ENCODE measurements at places on chromosomes 1 and 21.

DNA sequence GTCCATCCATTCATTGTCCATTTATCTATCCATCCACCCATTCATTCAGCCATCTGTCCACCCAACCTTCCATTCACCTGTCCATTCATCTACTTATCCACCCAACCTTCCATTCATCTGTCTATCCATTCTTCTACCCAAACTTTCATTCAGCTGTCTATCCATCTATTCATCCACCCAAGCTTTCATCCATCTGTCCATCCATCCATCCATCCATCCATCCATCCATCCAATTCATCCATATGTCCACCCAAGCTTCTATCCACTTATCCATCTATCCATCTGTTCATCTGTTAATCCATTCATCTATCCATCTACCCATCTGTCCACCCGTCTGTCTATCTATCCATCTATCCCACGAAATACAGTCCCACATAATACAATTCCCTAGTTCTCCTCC, 21.6 kb upstream of the MAN1C1 start:
- DNase-seq: no peak

GRCh38 chr1:245489838-245490237, 335.1 kb downstream of the KIF26B start:
- no peak for DNase-seq

DNA sequence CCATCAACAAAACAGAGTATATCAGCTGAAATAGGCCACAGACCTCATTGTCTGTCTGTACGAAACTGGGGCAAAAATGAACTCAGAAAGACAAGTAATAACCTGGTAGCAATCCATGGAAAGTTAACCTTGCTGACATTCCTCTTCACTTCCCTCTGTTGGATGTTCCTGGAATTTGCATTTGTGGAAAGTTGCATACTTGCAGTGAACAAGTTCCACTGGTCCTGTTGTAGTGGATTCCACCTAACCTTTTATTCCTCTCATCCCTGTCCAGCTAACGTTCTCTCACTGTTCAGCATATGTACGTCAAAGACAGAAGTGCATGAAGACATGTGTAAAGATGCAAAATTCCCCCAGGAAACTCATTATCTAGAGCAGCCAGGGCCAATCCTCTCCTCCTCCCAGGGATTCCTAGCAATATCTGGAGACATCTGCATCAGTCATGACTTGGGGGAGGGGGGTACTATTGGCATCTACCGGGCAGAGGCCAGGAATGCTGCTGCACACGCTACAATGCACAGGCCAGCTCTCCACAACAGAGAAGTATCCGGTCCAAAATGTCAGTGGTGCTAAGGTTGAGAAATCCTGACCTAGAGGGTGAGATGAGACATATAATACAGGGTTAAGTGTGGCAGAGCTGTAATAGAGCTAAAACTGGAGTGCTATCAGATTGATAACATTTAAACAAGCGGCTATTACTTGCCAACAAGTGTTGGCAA, 8.2 kb downstream of the LPAR3 start:
- no peak for DNase-seq

DNA sequence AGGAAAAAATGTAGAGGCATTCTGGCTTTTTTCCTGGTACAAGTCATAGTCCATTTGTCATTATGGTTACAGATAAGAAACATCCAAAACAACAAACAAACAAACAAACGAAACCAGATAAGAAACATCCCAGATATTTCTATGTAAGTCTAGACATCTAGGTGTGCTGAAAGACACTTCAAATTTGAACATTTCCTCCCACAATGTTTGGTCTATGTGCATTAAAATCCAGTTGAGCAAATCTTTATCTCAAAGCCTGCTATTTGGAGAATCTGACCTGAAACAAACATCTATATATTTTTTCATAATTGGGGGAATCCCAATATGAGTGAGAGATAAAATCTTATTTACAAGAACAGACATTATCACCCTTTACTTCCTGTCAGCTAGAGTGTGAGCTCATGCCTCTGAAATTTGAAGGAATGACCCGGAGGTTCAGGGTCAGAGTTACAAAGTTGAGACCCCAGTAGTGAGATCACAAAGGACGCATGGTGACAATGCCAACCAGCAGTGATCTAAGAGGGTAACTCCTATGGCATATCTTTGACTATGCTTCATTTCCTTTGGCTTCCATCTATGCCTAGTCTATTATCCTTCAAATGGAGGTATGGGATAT, 182.9 kb upstream of the ATP1B1 start:
- no peak for DNase-seq

DNA sequence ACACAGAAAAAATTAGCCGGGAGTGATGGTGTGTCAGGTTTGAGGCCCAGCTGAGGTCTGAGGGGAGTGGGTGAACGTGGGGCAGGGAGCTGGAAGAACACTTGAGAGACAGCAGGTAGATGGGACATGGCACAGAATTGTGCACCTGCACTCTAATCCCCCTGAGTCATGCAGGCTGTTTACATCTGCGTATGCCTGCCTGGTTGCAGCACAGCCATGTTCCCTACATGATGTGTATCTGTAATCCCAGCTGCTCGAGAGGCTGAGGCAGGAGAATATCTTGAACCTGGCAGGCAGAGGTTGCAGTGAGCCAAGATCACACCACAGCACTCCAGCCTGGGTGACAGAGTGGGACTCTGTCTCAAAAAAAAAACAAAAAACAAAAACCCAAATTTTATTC, 44.8 kb downstream of the ATP5PO start:
- DNase-seq: no peak

GRCh38 chr1:207164086-207164485, 60.1 kb downstream of the C4BPA start:
- DNase-seq: no peak

- no peak for DNase-seq
These were observed 339.2 kb upstream of the KAZN start for GRCh38 chr1:14259191-14259757.

DNA sequence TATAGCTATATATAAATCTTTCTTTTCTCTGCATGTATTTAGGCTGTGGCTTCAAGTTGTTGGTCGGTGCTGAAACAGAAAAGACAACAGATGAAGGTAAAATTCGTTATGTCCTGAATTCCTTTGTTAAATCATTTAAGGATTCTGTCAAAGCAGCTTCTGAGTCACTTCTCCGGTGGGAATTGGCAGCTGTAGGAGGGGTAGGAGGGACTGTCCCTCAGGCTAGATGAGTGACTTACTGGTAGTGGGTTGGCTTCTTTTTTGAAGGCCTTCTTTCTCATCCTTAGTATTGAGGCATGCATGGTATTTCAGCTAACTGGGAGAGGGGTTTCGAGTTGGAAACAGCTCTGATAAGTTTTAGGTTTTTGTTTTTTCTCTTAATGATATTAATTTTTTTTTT, 22.1 kb upstream of the NEXN start:
- no peak for DNase-seq

DNA sequence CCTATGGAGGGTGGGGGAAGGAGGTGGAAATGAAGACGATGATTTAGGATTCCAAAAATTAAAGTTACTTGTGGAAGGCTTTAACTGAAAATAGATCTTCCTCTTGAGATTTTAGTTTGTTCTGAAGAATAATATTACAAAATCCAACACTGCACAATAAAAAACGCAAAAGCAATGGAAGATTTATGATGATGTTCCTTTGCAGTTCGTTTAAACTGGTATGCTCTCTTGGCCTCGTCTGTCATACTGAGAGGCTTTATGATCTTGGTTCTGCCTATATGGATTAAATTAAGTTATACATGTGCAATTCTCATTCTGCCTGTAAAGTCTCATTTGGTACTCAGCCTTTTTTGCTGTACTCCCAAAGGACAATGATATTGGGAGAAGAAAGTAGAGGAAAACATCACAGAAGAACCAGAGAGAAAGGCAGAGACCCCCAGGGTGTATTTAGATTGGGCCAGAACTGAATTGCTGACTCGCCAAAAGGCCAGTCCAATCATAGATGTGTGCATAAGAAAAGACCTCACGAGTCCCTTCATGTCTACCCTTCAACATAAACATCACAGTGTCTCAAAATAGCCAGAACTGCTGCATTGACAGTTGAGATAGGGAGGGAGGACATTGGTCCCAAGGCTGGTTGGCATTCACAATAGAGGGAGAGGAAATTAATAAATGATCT, 188.6 kb downstream of the GREM2 start:
- no peak for DNase-seq

GRCh38 chr1:15012822-15013221, 140.7 kb upstream of the TMEM51 start:
- no peak for DNase-seq

DNA sequence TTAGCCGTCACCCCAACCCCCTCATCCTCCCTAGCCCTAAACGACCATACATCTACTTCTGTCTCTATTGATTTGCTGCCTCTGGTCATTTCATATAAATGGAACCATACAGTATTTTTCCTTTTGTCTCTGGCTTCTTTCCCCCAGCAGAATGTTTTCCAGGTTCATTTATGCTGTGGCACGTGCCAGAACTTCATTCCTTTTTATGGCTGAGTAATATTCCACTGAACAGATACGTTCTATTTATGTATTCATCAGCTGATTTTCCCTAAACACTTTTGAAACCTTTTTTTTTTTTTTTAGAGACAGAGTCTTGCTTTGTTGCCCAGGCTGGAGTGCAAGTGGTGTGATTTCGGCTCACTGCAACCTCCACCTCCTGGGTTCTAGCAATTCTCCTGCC, 181.1 kb downstream of the CAMTA1 start:
- DNase-seq: no peak

DNA sequence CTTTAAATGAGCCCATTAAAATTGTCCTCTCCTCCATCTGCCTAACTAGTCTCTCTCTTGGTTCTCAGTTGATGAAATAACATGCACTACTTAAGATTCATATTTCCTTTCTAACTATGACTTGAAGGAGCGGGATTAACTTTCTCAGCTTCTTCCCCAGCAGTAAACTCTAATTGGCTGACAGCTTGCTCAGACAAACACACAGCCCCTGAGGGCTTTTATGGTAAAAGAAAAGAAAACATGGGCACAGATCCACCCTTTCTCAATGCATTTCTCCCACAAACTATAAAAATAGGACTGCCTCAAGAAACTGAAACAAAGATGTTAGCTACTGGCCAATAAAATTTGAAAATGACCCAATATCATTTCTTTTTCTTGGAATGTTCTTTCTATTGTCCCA, 703.1 kb downstream of the ADGRL2 start:
- no peak for DNase-seq

GRCh38 chr1:165501970-165502348, 41.8 kb upstream of the LRRC52 start:
- DNase-seq: no peak

DNA sequence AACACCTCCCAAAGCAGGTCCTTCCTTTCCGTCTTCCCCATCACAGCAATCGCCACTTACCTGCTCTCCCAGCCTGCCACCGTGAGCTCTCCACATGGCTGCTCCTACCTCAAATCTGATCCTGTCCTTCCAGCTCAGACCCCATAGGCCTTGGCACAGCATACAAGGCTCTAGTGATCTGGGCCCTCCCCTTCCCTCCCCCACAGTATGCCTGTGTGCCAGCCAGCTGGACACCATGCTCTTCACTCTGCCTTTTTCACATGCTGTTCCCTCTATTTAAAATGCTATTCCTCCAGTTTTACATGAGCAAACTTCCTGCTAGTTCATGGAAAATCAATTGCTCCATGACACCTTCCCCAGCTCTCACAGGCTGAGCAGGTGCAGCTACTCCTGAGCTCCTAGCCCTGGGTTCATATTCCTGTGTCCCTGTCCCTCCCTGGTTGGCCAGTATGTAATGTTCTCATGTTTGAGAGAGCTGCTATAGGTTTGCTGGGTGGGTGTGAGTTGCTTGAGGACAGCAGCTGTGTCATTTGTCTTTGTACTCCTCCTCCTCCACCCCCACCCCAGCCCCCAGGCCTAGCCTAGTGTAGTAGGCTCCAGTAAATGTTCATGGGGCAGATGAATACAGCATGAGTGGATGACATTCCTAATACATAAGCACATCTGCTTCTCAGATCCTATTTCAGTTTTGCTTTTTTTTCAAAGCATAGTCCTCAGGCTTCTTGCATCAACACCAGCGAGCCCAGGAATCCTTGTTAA, 6.3 kb upstream of the TNNT2 start:
- DNase-seq: peak; percentile 72

DNA sequence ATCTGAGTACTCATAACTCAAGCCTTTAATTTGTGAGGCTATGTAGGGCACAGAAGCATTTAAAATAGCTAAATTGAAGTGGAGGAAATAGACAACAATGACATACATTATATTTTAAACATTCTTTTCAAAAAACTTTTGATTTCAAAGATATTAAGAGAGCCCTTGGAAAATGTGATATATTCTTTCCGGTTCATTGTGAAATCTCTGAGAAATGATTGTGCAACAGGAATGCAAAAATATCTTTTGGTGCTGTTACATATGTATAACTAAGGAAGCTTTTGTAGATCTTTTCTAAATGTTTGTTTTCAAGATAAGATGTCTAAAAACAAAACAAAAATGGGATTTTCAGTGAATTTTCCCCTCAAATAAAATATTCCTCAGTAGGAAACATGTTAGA, 185.2 kb downstream of the LEPR start:
- DNase-seq: no peak

- no peak for DNase-seq
These were observed 81.6 kb downstream of the NPHP4 start for GRCh38 chr1:5910666-5911065.

GRCh38 chr1:1449099-1449739, at the start of gene ATAD3C:
TSS of gene ATAD3C (plus strand) at chr1:1449689. CDS start at chr1:1450684, 995 bp downstream.
- DNase-seq: no peak

DNA sequence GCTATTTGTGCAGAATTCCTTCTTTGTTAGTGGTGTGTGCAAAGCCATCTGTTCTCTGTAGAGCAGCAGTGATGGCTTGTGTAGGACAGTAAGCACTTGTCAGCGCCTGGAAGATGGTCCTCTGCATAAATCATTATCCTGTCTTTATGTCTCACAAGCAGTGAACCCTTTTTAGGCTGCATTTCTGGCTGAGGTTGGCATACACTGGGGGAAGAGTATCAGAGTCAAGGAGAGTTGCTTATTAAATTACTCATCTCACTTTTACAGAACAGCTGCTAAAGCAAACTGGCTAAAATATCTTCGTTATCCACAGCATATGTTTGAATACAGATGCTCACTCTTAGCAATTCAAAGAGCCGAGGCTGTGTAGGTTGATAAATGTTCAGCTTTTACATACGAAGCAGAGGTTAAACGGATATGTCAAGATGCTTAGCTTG, 54.6 kb upstream of the NCAM2 start:
- DNase-seq: no peak

DNA sequence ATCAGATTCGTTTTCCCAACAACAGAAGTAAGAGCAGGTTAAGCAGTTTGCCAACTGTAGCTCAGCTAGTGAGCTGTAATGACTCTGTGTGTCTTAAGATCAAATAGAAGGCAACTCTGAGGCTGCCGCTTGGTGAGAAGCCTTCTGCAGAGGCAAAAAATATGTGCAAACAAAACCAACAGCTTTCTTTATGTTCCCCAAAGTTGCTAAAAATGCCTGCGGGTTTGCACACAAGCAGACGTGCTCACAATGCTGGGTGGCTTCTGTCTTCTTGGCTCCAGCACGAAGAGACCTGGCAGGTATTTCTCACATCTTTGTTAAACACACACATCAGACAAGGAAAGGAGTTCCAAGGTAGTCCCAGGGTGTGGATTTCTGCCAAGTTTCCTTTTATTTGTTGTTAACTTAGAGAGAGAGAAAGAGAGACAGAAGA, 158.9 kb upstream of the JUN start:
- DNase-seq: no peak
